ENCODE measurements at places on chromosomes 7 and 10.

GRCh38 chr10:132540456-132540855 is 2.9 kb downstream of the INPP5A start:
- no peak for DNase-seq

- DNase-seq = no peak
Observed at GRCh38 chr10:20885678-20886077, 11.4 kb downstream of the NEBL start.

DNA sequence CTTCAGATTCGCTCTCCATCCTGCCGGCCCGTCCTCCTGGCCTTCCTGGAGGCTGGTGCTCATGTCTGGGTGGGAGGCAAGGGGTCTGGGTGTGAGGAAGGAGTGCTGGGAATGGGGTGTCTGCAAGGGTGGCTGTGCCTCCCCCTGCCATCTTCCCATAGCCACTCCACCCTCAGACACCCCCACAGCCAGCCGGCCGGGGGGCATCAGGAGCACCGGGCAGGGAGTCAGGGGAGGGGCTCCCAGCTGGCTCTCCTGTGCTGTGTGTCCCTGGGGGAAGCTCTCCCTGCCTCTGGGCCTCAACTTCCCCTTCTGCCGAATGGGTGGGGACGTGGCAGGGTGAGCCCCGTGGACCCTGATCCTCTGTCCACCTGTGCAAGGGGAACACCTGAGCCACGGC is 18.6 kb downstream of the MICALL2 start:
- DNase-seq = no peak

- DNase-seq = no peak
Observed at GRCh38 chr10:131979821-131980270, 1.9 kb downstream of the BNIP3 start.

GRCh38 chr7:129951226-129952085 is 1.3 kb downstream of the UBE2H start:
- no peak for DNase-seq

DNA sequence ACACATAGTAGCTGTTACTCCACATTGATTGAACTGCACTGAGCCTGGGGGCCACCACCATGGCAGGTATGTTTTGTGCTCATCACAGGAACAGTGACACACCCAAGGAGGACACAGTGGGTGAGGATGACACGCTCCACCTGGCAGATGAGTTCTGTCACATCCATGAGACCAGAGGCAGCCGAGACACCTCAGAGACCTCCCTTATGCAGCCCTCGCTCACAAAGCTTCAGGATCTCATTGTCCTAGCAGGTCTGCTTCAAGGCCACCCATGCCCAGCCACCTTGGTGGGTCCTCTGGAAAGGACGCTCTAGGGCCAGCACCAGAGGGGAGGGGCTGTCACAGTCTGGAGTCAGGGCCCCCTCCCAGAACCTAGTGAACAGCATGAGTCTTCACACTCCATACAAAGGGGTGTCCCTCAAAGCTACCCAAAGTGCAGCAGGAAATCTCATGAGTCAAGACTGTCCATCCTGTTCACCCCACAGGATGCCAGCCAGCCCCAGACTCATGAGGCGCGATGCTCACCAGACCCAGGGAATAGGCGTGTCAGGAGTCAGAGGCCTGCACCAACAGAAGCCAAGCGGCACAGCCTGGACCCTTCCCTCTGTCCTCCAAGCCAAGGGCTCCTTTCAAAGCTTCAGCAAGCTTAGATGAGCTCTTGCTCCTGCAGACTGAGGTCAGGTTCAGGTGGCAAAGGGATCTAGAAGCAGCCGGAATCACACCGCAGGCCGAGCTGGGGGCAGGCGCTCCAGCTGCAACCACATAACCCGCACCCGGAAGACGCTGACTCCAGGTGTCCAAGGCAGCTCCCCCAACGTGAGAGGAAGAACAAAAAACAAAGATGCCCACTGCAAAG is 9.6 kb downstream of the FAM53B start:
- DNase-seq = no peak

DNA sequence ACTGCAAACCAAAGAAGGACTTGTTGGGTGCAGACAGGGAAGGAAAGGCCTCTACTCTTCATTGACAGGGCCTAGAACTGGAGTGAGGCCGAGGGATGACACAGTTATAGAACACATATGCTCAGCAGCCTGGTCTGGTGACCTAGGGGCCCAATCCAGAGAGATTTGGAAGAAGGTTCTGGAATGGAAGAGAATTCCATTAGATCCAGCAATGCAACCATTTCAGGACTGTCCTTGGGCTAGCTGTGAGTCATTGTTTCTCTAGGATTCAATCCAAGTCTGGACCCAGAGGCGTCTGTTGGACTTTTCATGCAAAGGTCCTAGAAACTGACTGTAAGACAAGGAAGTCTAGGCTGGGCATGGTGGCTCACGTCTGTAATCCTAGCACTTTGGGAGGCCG is 59.2 kb downstream of the WIPF3 start:
- no peak for DNase-seq

DNA sequence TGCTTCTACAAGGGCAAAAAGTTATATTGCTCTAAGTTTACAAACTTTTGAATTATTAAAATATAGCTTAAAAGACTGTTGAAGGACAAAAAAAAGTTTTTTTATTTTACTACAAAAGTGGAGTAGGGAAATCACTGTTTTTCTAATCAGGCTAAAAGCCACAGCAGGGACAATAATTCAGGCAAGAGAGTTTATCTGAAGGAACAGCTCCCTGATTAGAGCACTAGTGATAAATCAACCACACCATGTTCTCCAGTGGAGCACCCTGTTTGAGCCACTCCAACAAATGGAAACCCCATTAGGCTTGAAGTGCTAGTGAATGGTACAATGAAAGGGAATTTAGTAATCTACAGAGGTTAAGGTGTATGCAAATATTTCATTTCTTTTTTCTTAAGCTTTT is 357.1 kb downstream of the SEMA3D start:
- no peak for DNase-seq

GRCh38 chr10:76160446-76161300 is 729.2 kb downstream of the LRMDA start:
- DNase-seq = no peak

DNA sequence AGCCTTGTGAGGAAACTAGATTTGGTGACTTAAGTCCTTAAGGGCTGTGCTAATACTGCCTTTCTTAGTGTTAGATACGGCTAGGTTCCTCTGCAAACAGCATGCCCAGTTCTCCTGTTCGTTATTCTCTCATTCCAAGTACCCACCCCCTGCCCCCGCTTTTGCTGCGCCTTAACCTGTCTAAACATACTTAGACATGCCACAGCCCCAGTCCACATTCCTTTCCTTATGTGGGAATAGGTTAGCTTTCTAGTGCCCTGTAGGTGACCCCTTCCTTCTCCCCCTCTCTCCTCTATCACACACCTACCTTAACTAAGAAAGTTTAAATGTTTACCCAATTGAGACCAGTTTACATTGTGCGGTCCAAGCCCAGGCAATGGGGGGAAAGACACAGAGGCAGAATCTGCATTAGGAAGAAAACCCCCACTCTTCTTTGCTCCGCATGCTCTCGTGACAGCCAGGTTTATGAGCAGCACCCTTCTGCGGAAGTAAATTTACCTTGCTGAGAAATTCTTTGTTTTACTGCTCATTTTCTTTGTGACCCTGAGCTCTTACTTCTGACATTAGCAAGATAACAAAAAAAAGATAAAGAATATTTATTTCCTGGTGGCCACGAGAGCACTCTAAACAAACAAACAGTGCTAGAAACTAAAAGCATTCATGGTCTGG is 48.8 kb downstream of the VIM start:
- DNase-seq = no peak

- no peak for DNase-seq
Observed at GRCh38 chr7:4745971-4746919, 29.2 kb upstream of the AP5Z1 start.

- no peak for DNase-seq
Observed at GRCh38 chr7:32357535-32358277, 132.5 kb downstream of the LSM5 start.

- no peak for DNase-seq
Observed at GRCh38 chr7:157767506-157768197, 430.8 kb downstream of the DNAJB6 start.

DNA sequence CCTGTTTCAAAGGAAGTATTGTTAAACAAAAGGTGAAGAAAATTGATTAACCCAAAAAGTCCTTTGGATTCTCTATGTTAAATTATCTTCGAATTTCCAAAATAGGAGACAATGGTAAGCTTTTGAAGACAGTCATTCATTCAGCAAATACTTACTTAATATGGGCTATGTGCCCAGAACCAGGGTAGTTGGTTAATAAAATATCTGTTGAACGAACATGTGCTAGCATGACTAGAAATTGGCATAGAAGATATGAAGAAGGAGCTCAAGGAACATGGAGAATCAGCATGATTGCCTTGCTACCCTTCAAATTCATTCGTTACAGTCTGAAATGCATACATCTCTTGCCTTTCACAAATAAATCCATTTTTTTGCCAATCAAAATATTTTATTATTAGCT is 123.1 kb upstream of the RHEB start:
- no peak for DNase-seq

DNA sequence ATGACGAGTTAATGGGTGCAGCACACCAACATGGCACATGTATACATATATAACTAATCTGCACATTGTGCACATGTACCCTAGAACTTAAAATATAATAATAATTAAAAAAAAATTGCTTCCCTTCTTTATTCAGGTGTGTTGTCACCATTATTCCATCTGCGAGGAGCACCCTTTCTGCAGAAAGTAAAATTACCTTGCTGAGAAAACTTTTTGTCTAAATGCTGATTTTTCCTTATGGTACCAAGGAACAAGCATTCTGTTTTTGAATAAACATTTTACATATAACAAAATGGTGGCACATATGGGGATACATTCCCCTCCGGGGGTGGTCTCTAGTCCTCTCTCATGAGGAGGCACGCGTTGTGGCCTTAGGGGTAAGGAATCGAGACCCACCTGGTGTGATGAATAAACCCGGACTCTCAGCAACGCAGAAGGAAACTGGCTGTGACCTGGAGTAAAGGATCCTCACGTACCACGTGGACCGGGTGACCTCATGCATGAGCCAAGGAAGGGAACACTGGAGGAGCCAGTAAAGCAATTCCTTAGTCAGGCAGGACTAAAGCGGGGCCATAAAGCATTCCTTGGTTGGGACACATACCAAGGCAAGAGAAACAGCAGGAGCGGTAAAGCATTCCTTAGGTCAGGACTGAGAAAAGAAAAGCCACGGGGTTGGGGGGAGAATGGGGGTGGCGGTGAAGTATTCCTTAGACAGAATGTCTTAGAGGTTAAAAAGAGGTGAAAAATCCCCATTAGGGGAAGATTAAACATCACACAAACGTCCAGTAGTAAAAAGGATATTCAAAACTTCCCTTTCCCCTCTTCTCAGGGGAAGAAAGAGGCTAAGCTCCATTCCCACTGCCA is 20.8 kb upstream of the OPTN start:
- DNase-seq = no peak

DNA sequence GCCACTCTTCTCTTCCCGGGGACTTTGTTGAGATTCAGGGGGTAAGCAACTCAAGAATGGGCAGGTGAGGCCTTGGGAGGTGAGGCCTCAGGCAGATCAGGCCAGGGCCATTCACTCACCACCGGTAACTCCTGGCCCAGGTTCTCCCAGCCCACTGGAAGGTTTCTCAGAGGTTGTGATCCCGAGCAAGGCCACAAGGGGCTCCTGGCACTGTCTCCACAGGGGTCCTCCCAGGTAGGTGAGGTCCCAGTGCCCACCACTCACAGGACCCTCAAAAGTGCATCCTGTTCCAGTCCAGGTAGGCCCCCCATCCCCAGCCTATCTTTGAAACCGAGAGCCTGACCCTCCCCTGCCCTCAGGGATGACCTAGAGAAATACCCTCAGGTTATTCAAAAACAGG is 236.1 kb downstream of the BUB3 start:
- DNase-seq = no peak

DNA sequence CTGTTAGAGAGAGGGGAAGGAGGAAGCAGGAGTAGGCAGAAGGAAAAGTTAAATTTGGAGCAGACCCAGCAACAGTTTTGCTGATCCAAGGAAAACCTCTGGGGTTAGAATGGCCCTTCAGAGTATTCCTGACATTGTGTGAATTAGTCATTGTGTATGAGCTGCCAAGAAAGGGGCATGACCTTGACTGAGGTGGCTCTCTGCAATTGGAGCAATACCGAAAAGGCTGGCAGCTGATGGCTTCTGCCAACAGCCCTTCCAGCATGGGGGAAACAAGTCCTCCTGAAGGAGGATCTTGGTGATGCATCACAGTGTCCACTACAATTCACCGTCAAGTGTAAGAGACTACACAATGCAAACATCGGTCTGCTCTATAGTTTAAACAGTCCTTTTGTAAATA is 20.6 kb upstream of the WASL start:
- no peak for DNase-seq

DNA sequence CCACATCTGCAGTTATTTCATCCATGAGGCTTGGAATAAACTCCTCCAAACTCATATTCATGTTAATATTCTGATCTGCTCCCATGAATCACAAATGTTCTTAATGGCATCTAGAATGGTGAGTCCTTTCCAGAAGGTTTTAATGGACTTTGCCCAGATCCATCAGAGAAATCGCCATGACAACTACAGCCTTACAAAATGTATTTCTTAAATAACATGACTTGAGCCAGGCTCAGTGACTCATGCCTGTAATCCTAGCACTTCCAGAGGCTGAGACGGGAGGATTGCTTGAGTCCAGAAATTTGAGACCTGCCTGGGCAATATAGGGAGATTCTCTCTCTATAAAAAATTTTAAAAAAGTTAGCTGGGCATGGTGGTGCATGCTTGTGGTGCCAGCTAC is 102.1 kb upstream of the TMEM168 start:
- no peak for DNase-seq

- DNase-seq = no peak
Observed at GRCh38 chr7:27132978-27133377, 2.4 kb upstream of the HOXA4 start.

GRCh38 chr7:140594131-140594691 is 46.4 kb downstream of the DENND2A start:
- no peak for DNase-seq

DNA sequence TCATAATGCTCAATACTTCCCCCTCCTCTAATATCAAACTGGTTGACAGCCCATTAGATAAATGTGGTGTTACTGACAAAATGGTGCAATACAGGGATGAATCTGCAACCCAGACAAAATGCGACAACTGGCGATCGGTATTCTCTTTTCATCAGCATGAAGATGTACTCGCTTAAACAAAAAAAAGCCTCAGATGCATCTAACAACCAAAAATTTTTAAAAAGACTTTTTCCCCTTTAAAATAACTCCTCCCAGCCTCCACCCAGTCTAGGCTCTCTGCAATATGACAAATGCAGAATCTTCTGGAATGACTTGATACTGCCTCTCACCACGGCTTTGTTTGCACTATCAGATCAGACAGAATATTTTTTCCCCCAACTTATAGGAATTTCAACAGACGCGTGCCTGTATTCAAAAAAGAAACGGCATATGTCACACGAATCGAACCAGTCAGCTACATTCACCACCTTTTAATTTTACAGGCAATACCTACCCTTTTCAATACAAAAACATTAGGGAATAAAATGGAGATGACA is 1.2 kb downstream of the YWHAG start:
- DNase-seq = no peak

DNA sequence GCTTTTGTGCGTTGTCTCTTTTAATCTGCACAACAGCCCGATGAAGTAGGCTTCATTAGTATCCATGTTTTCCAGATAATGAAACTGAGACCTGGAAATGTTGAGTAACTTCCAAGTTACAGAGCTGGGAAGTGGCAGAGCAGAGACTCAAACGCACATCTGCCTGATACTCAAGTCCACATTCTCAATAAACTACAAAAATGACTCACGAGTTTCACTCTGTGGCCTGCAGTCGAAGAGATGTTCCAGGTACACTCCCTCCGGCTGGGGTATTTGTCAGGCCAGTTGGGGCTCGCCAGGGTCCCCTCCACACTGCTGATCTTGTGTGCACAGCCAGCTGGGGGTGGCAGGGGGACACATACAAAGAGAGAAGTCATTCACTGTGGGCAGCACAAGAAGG is 17.7 kb upstream of the OPALIN start:
- peak; percentile 59 for DNase-seq

- no peak for DNase-seq
Observed at GRCh38 chr7:33193308-33193864, 64.0 kb downstream of the BBS9 start.

Measured in GM12892 (cell line).